ENCODE measurements at places on chromosomes 7 and 10.

GRCh38 chr10:123665491-123666286 lies 466 bp upstream of the GPR26 start:
- no peak for DNase-seq

DNA sequence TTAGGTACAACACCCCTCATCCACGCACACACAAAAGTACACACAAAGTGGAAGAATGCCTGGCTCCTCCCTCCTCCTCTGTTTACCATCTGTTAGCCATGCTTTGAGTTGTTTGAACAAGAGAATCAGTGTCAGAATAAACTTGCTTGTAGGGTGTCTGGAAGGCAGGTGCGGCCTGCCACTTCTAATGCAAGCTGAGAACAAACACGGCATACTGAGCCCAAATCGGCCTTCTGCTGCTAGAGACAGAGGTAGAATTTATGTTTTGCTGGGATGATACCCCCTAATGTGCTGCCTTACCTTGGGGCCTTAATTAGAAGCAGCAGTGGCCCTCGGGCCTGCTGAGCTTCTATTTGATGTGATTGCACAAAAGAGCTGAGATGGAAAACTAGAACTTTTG lies 24.9 kb upstream of the FAM180A start:
- no peak for DNase-seq

GRCh38 chr7:35991511-35992232 lies 161.4 kb upstream of the EEPD1 start:
- peak; percentile 34 for DNase-seq

- no peak for DNase-seq
Observed at GRCh38 chr10:95650232-95650631, 6.3 kb downstream of the ALDH18A1 start.

DNA sequence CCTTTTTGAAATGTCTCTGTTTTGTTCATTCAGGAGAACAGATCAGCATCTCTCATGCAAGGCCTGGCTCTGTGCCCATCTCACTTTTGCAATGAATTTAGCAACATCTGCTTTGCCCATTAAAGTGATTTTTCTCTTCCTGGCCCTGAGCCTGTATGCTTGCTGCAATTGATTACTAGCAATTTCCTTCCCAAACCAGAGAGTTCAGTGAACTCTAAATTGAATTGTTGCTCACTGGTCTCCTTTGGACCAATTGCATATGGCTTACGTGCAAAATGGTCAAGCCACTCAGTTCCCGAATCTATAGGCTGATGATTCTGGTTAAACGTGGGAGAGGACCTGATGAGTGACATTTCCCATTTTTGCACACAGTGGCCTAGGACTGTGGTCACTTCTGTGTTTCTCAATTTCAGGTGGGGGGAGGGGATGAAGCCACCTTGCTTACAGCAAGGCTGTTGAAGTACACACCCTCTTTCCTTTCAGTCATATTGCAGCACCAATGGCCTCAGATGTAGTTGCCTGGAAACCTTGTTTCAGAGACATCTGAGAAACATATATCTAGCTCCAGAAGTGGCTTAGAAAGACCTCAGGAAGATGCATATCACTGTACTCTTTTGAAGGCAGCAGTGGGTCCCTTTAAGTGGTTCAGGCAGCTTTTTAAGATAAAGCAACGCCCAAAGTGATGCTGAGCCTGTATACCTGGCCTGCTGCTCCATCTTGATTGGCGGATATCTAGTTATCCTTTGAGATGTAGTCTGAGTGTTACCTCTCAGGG lies 201.4 kb downstream of the PTEN start:
- peak; percentile 89 for DNase-seq

- DNase-seq: peak; percentile 11
Observed at GRCh38 chr7:3670898-3671297, 369.8 kb downstream of the SDK1 start.

- DNase-seq: no peak
Observed at GRCh38 chr7:70657571-70657970, 474.4 kb upstream of the GALNT17 start.

GRCh38 chr10:99758211-99758891 lies 24.1 kb upstream of the ABCC2 start:
- DNase-seq: no peak

- peak; percentile 76 for DNase-seq
Observed at GRCh38 chr10:15209827-15210509, 41.5 kb upstream of the NMT2 start.

DNA sequence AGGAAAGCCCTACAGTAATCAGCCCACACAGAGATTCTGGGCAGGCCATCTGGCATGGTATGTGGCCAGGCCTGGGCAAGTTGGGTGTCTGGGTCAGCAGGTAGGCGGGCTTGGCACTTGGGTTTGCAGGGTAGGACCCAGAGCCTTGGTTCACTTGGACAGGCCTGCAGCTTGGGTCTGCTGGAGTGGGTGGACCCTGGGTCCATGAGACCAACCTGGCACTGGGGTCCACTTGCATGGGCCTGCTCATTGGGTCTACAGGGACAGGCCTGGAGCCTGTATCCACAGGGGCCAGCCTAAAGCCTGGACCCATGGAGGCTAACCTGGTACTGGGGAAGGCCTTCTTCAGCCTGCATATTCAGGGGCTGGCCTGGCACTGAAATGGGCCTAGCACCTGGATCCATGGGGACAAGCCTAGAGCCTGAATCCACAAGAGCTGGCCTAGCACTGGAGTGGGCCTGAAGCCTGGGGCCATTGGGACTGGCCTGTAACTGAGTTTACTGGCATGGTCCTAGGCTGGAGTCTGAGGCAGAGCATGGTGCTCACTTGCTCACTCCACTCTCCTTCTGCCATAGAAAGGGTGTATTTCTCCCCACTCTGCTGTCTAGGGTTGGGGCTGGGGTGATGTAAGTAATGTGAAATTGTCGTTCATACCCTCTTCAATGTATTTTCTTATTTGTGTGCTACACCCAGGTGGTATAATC lies 315.0 kb downstream of the AHR start:
- no peak for DNase-seq

DNA sequence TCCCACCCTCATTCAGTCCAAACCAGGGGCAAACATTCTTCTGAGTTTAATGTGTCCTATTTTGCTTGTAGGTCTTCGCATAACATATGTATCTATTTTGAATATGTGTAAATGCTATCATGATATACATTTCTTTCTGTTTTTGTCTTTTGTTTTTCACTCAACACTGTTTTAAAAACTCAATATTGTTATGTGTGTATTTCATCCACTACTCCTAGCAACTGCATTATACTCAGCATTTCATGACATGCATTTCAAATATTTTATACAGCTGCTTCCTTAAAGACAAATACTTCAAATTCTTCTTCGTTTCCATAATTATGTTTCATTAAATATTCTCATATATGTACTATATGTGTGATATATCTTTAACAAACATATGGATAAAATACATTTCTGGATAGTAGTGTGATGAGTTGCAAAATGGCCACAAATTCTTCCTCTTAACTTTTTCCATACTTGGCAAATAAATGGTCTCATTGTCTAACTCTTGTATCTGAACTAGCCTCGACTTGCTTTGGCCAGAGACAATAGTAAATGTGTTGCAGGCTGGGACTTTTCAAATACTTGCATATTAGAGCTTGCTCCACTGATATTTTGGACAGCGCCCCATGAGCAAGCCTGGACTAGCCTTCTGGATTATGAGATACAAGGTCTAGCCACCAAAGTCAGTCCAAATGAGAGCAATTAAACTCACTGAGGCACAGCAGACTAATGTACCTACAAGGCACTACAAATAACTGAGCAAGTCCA lies 539.7 kb upstream of the KCND2 start:
- DNase-seq: no peak

DNA sequence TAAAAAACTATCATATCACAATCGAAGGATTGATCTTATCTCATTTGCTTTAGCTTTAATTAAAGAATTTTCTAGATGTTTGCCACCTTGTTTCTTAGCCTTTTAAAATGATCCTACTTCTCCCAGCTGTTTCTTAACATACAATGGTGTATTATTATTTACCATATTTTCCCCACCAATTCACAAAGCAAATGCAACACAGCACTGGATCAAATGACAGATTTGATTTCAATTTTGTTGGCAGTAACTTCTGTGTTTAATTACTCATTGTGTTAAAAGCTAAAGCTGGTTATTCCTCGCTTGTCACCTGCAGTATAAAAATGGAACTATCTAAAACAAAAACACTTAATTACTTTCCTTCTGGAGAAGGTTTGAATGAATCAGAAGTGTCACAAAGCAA lies 19.6 kb downstream of the SVIL start:
- DNase-seq: no peak

DNA sequence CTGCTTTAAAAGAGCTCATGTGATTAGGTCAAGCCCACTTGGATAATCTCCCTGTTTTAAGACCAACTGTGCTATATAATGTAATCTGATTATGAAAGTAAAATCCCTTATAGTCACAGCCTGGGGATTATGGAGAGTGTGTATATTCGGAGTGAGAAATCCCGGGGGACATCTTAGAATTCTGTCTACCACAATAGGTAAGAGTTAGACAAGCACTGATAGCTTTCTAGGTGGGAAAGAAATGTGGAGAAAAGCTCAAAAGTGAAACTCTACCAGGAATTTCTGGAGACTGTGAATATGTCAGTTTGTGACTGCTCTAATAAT lies 2.9 kb upstream of the VCL start:
- no peak for DNase-seq

GRCh38 chr10:97656777-97657176 lies 16.3 kb downstream of the PI4K2A start:
- no peak for DNase-seq

DNA sequence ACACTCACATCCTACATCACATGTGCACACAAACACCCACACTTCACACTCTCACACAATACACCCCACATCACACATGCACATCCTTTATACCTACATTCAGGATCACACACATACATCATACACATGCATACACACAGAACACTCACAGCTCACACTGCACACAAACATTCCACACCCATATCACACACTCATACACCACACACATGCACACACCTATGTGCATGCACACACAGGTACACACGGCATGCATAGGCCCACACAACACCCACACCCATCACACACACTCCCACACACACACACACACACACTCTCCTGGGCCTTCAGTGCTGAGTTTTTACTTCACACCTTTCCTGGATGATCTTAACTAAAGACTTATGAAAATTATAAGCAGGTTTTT lies 220.5 kb downstream of the DNAJB6 start:
- no peak for DNase-seq

DNA sequence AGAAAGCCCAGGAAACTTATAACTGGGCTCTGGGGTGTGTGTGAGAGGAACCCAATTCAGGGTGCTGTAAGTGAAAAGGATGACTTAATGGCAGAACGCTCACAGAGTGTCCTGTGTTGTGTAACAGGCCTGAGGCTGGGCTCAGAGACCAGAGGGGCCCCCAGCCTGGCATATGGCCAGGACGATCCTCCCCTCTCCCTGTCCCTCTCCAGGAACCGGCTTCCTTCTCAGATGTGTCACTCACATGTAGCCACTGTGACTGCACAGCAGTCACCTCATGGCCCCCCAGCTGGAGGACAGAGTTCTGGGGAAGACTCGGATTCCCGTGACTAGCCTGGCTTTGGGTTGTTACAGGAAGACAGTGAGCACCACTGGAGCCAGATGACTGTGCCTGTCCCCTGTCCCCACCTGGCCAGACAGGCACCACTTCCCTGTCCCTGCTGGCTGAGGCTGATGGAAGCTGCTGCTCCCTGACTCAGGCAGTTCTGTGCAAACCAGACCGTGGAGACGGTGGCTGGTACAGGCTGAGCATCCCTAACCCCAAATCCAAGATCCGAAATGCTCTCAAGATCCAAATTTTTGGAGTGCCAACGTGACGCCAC lies 220.5 kb downstream of the MLLT10 start:
- DNase-seq: no peak

DNA sequence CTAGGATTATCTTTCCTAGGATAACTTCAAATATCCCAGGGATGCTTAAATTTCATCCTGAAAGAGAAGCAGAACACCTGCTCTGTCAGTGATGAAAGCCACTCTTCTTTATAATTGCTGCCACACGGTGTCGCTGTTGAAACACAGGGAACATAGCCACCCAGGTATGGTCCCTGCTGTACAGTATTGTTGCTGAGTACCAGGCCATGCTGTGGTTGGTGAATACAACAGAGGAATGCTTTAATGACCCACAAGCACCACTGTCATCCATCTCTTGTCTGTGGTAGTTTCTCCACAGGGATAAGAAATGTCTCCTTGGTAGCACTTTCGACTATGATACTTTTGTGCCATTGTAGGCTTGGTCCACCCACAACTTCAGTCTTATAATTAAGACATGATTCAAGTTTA lies 70.6 kb upstream of the STARD3NL start:
- DNase-seq: peak; percentile 67

DNA sequence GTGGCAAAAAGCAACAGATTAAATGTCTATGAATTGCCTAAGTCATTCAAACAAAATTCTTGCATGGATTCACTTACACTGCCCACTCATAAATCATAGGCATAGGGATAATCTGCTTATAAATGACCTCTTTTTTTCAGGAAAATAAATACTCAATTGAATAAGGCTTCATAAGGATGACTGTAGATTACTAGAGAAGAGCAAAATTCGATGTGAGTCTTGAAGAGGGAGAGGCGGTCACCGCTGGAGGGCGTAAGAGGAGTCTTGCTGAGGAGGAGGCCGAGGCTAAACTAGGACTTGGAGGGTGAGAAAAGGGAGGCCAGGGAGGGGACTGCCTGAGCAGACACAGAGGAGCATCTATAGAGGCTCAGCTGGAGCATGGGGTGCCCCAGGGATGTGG lies 135.4 kb upstream of the RSU1 start:
- DNase-seq: no peak

DNA sequence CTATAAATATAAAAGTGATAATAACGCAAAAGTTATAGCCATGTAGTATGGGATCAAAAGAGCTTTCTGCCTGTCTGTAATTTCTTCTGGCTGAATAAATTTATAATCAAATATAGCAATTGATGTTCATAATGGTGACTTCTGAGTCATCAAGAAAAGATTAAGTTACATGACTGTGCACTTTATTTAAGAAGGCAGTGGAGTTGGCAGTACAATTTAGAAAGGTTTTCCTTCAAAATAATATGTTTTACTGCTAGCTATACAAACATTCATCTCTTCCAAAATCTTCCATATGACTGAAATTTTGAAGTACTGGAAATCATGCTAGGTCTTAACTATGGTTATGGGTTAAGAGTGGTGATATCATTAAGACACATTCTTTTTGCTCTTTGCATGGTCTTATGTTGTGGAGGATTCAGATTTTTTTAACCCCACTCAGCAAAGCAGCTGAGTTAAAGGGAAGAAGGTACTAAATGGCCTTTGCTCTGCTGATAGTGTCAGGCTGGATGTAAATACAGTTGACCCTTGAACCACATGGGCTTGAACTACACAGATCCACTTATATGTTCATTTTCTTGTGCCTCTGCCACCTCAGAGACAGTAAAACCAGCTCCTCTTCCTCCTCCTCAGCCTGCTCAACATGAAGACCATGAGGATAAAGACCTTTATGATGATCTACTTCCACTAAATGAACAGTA lies 323.6 kb downstream of the BBS9 start:
- DNase-seq: no peak

- no peak for DNase-seq
Observed at GRCh38 chr10:79096514-79096913, 27.7 kb downstream of the ZMIZ1 start.
